Stomach (tissue), 19 donors: ENCODE measurements at places on chromosomes 4 and X.

GRCh38 chr4:119046263-119046662, 89.4 kb upstream of the MYOZ2 start:
- peak; percentile 71 for DNase-seq

- DNase-seq = no peak
Measured at GRCh38 chr4:184375027-184375426, 99.3 kb downstream of the IRF2 start.

DNA sequence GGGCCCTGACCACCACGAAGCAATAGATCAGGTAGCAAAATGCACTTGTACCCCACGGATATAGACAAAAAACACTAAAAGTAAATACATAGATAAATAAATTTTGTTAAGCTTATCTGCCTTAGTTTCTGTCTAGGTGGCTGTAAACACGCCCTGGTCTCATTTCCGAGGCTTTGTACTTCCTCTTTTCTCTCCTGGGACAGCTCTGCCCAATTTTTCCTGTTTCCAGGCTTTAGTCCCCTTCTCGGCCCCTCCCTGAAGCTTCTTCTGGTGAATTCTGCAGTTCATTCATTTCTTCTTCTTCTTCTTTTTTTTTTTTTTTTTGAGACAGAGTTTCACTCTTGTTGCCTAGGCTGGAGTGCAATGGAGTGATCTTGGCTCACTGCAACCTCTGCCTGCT, 73.4 kb upstream of the STOX2 start:
- no peak for DNase-seq

- DNase-seq = no peak
Measured at GRCh38 chr4:86117705-86118302, 242.0 kb downstream of the MAPK10 start.

- DNase-seq = no peak
Measured at GRCh38 chrX:96771486-96771885, 86.8 kb downstream of the DIAPH2 start.
